ENCODE measurements at places on chromosomes 6 and 20. TPM values are rescaled to one million over a fixed set of nuclear protein-coding genes. Genes with fewer than 3 reads are reported as not detected.

Gene PBX2
- total RNA-seq, result 103 TPM

Gene KIF25
- not detected for total RNA-seq

Gene NEU1
- total RNA-seq, result 27.1 TPM

Gene DPPA5
- total RNA-seq, result not detected
